Cardiac fibroblast (primary cell): ENCODE measurements at places on chromosomes 1 and 21.

DNA sequence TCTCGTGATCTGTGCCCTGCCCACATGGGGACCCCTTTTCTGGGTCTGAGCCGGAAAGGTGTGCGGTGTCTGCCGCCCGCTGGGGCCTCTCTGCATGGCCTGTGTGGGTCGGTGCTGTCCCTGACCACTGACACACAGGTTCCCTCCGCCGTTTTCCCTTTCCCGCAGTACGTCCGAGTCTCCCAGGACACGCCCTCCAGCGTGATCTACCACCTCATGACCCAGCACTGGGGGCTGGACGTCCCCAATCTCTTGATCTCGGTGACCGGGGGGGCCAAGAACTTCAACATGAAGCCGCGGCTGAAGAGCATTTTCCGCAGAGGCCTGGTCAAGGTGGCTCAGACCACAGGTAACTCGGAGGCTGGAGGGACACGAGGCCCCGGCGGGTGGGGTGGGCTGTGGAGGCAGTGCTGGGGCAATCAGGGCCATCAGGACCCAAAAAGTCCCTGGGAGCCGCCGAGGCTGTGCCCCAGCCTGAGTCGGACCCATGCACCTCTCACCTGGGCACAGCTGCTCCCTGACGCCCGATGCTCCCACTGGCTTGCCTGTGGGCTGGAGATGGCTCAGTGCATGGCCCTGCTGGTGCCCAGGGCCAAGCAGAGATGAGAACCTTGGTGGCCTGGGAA, 13.3 kb downstream of the TRPM2 start:
- no peak for DNase-seq

DNA sequence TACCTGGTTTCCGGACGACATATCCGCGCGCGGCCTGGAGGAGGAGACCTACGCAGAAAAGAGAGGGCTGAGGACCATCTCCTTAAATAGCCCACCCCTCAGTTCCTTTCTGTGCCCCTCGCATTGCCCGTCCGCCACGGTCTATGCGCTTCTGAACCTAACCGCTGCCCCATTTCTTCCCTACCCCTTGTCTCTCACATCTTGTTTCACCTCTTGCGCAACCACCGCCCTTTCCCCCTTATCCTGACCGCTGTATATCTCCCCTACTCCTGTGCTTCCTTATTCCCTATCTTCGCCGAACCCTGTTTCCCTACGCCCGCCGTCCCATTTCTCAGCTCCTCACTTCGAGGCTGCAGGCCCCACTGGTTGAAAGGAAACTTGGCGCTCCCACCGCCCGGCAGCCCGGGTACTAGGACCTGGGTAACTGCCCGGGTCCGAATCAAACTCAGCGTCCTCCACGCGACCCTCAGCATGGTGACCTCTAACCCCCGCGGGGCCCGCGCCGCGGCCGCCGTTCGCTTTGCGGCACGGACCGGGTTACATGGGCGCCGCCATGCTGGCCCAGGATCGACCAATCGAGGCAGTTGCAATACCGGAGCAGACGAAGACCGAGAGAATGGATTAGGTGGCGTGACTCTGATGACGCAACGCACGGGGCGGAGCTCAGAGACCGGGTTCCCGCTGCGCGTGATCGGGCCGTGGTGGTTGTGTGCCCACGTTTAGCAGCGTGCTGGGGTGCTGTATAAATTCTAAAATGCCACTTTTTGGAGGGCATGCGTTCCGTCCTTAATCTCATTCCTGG, at the start of gene MRPS15:
Gene MRPS15 (minus strand): TSS at position 582 of the 802 bp plus-strand sequence. CDS start 109 bp downstream, at position 473.
- peak; percentile 96 for DNase-seq

DNA sequence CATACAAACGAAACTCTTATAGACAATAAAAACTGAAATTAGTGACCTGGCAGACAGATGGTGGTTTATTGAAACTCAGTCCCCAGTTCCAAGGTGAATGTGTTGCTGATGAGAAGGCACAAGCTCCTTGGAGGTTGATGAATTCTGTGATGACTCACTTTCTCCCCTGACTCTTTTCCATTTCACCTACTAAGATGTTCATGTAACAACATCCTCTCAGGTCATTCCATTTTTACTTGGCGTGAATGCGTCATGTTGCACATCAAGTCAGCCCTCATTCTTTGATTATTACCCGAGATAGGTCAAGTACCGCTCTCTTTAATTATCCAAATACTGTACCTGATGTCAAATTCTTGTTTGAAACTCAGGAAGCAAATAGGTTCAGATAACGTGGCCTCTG, 10.1 kb upstream of the IL10RB start:
- DNase-seq, result no peak

GRCh38 chr1:152980676-152981075, 3.2 kb upstream of the SPRR1A start:
- DNase-seq, result no peak

DNA sequence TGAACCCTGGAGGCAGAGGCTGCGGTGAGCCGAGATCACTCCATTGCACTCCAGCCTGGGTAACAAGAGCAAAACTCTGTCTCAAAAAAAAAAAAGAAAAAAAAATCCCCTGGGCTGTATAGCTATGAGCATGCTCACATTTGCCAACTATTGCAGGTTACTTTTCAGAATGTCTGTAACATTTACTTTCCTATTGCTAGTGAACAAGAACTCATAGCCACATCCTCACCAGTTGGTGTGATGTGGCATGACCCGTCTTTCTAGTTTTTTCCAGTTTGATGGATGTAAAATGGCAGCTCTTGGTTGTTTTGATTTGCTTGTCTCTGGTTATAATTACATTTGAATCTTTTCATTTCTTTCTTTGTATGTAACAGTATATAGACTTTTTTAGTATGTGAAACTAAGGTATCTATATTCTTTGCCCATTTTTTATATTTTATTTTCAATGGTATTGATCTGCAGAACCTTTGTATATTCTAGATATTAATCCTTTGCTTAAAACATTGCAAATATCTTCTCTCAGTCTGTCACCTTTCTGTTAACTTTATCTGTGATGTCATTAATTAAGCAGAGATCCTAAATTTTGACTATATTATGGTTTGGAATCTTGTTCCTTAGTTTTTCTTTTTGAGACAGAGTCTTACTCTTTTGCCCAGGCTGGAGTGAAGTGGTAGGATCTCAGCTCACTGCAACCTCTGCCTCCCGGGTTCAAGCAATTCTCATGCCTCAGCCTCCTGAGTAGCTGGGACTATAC, 11.6 kb downstream of the MED18 start:
- DNase-seq, result no peak

DNA sequence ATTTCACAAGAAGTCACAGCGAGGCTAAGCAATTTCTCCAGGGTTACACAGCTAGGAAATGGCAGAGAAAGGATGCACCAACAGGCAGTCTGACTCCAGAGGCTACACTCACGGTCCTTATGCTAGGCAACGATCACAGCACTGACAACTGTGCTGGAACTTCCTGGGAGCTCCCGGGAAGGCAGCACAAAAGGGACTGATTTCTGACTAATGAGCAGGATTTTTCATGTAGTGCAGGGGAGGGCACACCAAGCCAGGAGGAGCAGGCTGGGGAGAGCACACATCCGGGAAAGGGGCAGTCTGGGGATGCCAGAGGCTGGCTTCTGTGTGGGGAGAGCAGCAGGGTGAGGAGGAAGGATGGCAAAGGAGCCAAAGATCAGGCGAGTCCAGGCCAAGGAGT, 486.7 kb downstream of the OMA1 start:
- DNase-seq, result no peak

DNA sequence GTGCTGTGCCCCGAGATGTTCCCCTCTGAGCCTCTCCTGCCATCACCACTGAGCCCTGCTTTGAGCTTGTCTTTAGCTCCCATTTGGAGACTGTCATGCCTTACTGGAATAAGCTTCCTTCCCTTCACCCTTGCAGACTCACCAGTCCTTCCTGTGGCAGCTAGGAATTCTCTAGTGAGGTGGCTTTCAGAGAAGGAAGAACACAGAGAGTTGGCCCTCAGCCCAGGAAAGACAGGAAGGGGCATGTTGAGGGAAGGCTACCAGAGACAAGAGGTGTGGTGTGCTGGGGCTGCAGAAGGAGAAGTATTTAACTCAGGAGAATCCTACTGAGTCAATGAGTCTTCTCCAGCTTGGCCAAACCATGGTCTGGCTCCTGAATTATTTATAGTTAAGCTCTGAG, 76.3 kb downstream of the UCK2 start:
- DNase-seq, result peak; percentile 83

DNA sequence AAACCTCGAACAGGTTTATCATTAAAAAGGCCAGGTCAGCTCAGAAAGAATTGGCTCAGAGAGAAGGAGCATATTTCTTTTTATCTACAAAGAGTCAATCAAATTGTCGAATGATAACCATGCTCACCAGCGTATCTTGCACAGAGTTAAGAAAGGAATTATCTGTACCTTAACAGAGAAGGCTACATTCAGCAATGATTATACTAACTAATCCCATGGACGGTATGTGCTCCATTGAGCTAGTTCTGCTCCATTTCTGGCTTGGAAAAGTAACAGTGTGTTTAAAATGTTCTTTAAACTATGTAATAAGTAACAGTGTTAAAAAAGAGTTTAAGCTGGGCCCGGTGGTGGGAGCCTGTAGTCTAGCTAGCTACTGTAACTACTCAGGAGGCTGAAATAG, 4.2 kb downstream of the UBR4 start:
- DNase-seq, result no peak

- no peak for DNase-seq
Observed at GRCh38 chr1:51336004-51336403, 5.6 kb upstream of the TTC39A start.

GRCh38 chr1:84089867-84090266, 54.2 kb upstream of the PRKACB start:
- DNase-seq, result no peak

DNA sequence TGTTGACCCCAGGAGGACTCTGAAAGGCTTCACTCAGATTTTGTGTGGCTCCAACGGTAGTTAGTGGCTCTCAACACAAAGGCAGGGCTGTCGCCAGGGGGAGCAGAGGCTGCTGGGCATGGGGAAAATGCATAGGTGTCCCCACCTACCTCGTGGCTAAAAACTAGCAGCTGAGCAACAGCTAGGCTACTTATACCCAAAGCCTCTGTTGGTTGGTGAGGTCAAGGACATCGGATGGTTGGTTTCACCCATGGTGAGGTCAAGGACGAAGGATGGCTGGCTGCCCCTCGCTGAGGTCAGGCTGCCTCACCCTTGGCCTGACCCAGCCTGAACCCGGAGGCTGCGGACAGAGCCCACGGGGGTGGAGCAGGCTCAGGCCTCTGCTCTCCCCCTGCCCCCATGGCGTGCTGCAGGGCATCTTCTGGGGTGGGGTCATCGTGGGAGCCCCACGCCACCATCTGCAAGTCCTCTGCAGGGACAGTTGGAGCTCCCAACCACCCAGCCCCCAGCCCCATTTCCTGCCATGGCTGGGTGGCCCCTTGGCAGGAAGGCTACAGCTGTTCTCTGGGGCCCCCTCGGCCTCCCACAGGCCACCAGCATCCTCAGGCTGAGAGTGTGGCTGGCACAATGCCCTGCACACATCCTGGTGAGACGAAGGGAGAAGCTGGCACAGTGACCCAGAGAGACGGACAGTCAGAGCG, 8.5 kb upstream of the GNB1 start:
- no peak for DNase-seq

- DNase-seq, result no peak
Observed at GRCh38 chr1:110816945-110817344, 56.0 kb upstream of the CD53 start.

DNA sequence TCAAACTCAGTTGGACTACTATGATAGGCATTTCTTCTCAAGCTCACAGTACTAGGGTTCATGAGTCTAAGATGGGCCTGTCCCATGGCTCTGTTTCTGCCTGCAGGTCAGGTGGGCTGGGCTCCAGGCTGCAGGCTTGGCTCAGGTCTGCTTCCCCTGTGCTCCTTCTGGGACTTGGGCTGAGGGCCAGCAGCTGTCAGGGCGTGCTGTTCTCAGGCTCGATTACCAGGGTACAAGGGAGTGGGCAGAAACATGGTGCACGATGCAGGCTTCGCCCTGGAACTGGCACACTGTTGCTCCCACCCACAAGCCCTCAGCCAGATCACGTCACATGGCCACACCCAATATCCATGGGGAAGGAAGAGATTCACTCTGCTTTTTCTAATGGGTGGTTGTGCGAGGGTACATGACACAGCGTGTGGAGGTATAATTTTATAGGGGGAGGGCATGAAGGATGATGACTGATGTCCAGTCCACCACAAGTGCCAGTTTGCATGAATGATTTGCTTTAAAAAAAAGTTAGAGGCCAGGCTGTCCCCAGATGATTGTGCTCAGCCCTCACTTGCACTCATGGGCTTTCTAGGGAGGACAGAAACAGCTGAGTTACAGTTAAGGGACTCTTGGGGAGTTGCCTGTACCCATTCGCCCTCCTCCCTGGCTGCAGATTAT, 118.0 kb downstream of the ACTL8 start:
- DNase-seq, result no peak

DNA sequence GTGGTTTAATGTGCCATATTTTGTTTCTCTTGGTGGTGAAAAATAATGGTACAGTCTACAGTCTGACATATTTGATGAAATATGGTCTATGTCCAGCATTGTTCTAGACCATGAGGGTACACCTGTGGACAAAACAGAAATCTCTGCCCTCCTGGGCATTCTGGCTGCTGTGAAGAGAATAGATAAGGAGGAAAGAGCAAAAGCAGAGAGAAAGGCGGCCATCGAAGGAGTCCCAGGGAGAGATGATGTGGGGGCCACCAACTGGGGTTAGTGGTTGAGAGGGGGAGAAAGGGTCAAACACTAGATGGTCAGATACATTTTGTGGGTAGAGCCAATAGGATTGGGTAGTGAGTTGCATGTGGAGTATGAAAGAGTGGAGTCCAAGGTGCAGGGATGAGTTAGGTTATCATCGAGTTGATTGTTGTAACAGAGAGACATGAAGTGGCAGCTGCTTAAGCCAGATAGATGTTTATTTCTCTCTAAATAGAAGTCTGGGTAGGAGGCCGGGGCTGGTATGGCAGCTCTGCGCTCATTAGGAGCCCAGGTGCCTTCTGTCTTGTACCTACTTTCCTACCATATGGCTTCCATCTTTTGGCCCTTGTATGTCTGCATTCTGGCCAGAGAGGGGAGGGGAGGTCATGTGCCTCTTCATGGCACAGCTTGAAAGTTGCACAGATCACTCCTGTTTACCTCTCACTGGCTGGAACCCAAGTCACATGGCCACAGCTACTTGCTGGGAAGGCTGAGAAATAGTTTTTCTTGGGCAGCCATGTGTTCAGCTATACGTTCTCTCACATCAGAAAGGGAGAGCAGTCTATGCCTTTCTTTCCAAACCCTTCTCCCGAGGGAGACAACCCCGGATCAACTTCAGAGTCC, 13.0 kb downstream of the UBE4B start:
- DNase-seq, result peak; percentile 62

- DNase-seq, result peak; percentile 46
Observed at GRCh38 chr1:63663873-63664272, 70.7 kb downstream of the PGM1 start.

DNA sequence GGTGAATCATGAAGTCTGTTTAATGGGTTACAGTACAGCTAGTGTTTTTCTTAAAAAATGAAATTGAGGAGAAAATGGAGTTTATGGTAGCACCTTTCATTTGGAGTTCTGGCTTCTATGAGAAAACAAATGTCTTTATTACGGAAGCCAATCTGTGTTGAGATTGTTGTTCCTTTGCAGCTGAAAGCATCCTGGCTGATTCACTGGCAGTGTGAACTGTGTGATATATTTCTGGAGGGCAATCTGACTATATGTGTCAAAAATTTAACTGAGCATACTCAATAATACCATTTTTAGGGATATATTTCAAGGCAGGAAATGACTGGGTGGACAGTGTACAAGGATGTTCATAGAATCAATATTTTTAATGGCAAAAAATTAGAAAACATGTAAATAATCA, 46.6 kb upstream of the LYST start:
- DNase-seq, result no peak
